ENCODE measurements at places on chromosomes 11 and 22.

DNA sequence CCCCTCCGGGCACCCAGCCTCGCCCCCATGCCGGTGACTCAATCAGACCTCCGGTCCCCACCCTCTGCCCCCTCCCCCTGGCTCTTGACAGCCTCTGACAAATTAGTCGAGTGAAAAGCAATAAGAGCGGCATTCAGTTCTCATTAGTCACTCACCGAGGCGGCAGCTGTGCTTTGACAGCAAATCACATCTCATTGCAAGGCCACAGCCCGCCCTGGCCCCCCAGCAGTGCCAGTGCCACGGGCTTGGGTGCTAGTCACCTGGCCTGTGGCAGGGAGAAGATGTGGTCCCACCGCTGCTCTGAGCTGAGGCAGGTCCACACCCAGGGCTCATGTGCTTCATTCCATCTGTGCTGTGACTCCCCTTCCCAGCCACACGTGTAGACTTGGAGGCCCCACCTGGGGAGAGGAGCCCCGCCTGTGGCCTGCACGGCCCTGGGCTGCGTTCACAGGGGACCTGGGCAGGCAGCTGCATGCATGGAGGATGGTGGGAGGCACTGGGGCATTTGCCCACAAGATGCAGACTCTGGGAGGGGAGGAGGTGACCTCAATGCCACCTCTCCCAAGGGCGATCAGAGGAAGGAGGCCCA lies 7.4 kb upstream of the TH start:
- no peak for DNase-seq

- no peak for DNase-seq
These were observed 825 bp downstream of the ARHGAP20 start for GRCh38 chr11:110711448-110711775.

- no peak for DNase-seq
These were observed 10.5 kb downstream of the ARL14EP start for GRCh38 chr11:30333405-30333804.

GRCh38 chr11:74412321-74412720 lies 14.1 kb upstream of the PGM2L1 start:
- DNase-seq, result no peak

DNA sequence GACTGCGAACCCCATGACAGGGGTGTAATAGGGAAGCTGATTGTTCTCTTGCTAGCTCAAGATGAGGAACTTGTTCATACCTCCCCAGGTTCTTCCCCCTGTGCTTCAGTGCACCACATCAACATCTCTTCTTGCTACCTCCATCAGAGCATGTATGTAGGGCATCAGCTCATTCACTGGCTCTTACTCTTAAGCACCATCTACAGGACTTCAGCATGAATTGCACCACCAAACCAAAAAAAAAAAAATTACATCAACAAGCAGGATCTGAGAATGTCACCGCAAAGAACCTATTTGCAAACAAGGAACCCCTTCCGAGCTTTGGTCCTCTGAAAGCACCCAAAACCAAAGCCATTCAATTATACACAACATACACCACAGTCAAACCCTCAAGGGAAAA lies 2226.5 kb upstream of the RAG2 start:
- DNase-seq, result no peak

DNA sequence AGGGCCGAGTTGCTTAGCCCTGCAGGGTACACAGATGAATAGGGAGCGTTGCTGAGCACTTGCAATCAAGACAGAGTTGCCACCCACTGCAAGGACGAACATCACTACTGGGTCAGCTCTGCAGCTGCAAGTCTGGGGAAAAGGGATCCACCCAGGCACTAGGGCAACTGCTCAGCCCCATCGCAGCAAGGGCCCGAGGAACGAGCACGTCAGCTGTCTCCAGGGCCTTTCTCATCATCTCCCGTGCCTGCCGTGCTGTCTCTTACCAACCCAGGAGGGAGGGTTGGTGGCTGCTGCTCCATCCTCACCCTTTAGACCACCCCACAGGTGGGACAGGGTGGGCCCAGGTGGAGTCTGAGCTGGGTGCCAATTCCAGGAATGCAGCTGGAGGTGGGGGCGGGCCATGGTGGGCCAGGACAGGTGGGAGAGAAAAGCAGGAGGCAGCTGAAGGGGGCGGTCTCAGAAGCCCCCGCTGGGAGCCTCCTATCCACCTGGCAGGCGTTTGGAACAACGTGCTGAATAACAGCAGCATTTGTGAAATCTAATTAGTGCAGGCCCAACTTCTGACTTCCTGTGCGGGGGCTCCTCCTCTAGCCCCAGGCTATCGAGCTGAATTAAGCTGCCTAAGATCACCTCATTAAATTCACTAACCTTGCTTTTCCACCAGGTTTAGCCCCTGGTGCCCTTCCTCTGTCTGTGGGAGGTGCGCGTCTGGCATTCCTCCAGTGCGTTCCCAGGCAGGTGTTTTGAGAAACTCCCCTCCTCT lies 252.5 kb downstream of the ST3GAL4 start:
- no peak for DNase-seq

- DNase-seq, result no peak
These were observed 17.0 kb downstream of the COA4 start for GRCh38 chr11:73859671-73860070.

- DNase-seq, result no peak
These were observed 82.8 kb downstream of the NAT10 start for GRCh38 chr11:34188181-34188580.

- peak; percentile 70 for DNase-seq
These were observed 2.2 kb upstream of the RPS6KA4 start for GRCh38 chr11:64356498-64357411.

DNA sequence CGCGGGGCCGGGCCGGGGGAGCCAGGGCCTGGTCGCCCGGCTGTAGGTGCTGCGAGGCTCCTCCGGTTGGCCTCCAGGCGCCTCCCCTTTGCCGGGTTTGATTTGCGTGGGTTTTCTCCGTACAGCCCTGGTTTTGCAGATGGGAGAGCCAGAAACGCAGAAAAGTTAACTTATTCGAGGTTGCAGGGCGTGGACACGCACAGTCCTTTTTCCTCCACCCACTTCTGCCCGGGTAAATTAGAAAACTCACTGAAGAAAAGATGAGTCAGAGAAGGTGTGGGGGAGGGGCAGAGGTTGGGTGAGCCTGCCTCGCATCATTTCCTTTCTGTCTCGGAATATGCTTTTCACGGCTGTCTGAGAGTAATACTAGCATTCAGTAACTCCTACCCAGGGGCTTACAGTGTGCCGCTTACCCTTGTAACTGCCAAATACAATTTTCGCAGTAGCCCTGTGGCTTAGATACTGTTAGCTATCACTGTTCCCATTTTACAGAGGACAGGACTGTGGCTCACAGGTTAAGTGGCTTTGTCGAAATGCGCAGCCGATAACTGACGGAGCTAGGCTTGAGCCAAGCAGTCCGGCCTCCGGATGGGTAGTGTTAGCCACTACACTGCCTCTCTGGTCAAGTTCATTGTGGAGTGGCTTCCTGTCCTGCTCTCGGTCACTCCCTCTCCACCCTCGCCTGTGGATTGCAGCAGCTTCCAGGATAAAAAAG lies 812 bp downstream of the FADD start:
- DNase-seq, result peak; percentile 26

GRCh38 chr11:123173040-123173855 lies 21.8 kb downstream of the CLMP start:
- no peak for DNase-seq

DNA sequence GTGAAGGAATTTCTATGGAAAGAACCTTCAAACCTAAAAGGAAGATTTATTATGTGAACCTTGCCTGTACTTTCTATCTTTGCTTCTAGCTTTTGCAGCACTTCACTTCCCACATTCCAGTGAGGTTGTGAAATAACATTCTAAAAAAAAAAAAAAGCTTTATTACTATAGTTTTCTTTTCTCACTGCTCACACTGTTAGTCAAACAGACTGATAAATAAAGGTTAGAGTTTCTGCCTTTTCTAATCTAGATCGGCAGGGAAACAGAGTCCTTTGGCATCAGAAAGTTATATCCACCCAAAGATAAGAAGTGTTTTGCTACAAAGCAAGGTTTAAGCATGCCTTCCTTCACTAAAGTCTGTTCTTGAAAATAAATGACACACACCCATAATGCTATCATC lies 2.8 kb downstream of the AAMDC start:
- DNase-seq, result no peak
